ENCODE measurements at places on chromosomes 7 and 10.

GRCh38 chr10:131824371-131825149 lies 76.2 kb upstream of the PPP2R2D start:
- DNase-seq = no peak

GRCh38 chr10:88383276-88383675 lies 199.8 kb downstream of the RNLS start:
- no peak for DNase-seq

DNA sequence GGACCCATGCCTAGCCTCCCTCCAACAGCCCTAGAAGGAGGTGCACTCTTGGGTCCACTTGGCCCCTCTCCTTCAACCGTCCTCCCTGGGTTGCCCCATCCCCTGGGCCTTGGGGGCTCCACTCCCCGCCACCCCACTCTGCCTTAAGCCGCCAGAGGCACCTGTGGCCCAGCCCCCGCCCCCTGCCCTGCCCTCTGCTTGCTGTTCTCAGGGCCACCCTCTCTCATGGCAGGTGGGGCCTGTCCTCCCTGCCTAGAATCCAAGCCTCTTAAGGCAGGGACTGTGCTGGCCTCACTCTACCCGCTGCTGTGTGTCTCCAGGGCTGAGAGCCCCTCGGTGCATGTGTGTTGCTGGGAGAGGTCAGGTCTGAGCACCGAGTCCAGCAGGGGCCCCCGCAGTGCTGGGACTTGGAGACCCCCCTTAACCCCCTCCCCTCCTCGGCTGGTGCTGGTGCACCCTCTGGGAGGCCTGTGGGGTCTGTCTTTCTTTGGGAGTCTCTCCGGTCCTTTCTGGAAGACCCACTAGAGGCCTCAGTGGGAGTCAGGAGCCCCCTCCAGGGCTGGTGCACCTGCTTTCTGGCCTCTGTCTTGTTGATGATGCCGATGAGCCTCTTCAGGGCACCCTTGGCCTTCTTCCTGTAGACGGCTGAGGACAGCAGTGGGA lies 43.8 kb downstream of the CFAP46 start:
- DNase-seq = no peak

DNA sequence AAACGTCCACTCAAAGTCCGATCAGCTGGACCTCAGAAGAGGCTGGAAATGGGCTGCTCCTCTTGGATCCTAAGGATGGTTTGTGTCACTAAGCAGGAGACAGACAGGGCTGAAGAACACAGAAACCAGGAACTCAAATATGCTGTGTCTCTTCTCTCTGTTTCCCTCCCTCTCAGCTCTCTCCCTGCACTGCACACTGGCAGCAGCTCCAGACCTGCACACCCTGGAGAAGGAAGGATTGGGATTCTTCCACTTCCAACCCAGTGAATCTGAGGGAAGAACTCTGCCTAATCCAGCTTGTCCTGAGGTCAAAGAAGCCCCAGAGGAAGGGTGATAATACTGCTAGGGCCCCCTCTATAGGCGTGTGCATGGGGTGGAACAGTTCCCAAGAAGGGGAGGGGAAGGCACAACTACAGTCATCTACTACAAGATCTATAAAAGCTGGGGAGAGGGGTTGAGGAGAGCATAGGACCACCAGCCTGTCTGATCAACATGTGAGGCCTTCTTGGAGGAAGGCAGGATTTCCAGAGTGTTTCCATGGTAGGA lies 22.7 kb upstream of the ZCCHC24 start:
- no peak for DNase-seq

DNA sequence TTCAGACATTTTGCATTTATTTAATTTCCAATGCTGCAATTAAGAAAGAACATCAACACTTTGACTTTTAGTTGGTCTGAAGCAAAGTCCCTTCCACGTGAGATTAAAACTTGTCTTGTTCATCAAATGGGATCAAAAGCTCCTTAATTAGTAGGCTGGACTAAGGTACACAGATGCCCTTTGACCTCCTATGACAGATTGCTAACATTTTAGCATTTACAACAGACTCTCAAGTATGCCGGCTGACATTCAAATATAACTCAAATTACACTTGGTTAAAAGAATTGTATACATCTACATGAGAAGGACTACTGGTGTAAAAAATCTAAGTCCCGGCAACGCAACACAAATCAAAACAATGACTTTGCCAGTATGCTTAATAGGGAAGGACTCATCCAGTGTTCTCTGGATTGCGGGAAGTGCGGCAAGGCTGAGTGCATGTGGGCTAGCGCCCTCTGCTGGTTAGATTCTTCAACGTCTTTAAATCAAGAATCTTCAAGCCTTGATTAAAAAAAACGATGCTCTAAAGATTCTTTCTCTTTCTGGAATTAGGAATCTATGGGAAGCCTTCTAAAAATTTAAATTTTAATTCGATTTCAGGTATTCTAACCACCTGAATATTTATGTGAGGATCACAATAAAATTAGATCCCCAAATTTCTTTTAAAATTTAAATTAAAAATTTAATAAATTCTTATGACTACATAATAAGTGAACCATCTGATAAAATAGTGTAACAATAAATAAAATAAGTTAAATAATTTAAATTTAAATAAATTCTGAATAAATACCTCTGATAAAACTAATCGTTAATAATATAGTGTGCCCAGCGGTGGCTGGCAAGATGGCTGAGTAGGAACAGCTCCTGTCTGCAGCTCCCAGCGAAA lies 444.7 kb downstream of the DGKB start:
- DNase-seq = no peak

DNA sequence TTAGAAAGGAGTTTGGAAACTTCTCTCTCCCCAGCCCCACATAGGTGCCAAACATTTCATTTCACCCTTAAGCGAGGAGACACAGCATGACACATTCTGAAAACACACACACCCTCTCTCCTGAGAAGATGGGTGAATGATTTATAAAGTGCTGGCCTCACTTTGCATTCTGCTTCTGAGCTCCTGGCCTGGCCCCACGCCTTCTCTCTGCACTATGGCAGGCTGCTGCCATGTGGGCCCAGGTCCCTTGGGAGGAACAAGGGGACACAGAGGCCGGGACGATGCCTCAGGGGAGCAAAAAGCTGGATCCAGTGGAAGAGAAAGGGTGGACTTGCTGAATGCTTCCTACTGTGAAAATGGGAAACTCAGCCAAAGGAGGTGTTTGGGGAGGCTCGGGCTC lies 56.0 kb downstream of the CPXM2 start:
- DNase-seq = no peak

DNA sequence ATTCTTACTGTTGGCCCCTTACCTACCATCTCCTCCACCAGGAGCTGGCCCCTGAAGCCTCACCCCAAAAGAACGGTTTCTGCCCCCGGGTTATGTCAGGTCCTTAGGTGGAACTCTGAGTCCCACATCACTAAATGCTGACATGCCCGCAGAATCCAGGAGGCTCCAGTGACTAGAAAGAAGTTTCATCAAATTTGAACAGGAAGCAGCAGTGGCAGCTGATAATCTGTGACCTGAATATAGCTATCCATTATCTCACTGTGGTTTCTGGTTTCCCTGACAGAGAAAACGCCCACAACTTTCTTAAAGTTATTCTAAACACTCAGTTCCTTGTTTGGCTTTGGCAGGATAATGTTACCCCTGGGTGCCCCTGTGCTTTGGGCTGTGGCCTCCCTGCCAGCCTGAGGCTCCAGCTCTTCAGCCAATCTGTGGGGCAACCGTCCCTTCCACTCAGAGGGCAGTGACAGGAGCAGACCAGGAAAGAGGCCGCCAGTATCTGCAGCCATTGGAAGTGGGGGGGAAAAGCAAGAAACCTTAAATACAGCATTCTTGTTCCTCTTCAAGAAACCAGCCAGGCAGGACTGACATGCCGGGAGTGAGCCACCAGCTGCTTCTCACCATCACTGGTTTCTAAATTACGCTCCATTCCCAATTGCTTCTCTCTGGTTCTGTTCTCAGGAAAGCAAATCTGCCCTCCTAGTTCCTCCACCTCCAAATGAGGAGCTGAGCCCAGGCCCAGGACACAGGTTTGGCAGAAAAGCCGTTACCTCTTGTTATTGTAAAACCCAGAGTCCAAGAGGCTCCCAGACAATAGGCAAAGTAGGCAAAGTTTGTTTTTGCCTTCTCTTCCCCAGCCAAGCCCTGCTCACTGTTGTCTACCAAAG lies 41.2 kb upstream of the VCL start:
- DNase-seq = no peak

GRCh38 chr10:46240684-46241565 lies 45.9 kb upstream of the ANTXRL start:
- DNase-seq = no peak

DNA sequence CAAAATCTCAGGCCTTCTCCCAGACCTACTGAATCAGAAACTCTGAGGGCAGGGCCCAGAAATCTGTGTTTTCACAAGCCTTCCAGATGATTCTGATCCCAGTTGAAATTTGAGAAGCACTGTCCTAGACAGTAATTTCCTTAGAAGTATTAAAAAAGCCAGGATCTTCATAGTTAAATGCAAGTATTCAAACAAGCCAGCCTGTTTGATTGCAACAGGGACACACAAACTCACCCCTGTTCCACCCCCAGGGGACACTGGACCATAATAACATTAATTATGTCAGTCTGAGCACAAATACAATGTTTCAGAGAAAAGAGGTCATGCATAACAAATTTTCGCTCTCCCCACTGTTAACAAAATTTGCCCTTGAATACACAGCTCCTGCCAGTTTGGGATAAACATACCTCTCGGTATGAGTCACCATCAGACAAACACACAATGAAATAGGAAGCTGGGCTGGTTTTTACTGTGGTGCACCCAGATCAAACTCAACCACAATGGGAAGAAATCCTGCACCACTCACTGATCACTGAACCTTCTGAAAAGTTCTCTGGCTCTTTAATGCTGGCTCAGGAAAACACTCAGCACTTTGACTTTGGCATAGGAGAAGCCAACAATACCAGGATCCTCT lies 34.3 kb downstream of the ABLIM1 start:
- DNase-seq = no peak

DNA sequence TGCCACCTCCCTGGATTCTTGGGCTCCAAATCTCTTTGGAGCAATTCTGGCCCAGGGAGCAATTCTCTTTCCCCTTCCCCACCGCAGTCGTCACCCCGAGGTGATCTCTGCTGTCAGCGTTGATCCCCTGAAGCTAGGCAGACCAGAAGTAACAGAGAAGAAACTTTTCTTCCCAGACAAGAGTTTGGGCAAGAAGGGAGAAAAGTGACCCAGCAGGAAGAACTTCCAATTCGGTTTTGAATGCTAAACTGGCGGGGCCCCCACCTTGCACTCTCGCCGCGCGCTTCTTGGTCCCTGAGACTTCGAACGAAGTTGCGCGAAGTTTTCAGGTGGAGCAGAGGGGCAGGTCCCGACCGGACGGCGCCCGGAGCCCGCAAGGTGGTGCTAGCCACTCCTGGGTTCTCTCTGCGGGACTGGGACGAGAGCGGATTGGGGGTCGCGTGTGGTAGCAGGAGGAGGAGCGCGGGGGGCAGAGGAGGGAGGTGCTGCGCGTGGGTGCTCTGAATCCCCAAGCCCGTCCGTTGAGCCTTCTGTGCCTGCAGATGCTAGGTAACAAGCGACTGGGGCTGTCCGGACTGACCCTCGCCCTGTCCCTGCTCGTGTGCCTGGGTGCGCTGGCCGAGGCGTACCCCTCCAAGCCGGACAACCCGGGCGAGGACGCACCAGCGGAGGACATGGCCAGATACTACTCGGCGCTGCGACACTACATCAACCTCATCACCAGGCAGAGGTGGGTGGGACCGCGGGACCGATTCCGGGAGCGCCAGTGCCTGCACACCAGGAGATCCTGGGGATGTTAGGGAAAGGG lies 913 bp downstream of the NPY start:
- DNase-seq = no peak

DNA sequence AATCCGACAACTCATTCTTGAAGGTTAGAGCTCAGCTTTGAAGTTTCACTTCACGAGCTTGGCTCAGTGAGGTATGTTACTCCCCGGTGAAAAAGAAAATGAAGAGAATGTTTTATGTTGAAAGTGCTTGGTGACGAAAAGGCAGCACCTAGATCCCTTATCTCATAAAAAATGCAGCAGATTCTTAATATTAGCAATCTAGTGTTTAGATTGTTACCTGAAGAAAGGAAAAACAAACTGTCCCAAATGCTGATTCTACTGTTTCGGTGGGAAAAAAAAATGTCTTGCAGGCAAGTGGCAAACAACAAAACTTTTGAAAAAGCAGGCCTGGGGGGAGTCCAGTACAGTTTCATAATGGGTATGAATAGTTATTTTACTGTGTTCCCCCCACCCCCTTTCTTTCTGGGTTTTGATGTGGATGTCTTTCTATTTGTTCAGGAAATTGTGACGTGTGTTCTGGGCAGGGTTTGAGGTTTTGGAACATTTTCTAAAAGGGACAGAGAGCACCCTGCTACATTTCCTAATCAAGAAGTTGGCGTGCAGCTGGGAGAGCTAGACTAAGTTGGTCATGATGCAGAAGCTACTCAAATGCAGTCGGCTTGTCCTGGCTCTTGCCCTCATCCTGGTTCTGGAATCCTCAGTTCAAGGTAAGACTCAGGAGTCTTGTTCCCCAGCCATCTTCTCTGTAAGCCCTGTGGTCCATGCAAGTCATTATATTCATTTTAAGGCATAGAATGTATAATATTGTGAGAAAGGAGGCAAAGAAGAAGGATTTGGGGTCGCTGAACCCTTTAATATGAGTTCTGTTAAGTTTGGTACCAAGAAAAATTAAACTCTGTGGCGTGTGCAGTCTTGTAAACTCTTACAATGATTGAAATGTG lies at the start of gene SRGN:
Gene SRGN, plus strand, starts transcription at position 514 of the 881 bp plus-strand sequence. Its CDS starts 55 bp downstream, at position 569.
- peak; percentile 56 for DNase-seq

GRCh38 chr10:62171791-62172190 lies 96.9 kb downstream of the RTKN2 start:
- no peak for DNase-seq

DNA sequence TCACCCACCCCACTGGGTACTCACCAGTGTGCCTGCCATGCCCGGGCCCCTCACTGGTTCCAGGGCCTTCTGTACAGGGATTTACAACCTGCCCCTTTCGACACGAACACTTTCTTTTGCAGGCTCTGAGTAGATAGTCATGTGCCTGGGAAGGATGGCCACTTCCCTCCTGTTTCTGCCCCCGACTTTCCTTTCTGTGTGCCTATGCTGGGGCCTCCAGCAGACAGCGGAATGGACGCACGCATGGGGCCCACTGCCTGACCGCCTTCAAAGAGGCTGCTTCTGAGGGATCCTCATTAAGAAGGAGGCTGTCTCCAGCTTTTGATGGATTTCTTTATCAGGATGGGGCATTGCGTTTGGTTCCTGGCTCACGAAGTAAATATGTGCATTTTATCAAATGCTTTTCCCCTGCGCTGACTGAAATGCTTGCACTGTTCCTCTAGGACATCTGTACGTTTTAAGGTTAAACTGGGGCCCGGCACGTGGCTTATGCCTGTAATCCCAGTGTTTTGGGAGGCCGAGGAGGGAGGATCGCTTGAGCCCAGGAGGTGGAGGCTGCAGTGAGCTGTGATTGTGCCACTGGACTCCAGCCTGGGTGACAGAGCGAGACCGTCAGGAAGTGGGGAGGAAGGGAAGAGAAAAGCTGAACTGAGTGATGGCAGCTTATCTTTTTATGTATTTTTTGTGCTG lies 29.4 kb upstream of the NKX6-2 start:
- DNase-seq = no peak

- DNase-seq = no peak
Observed at GRCh38 chr10:71740069-71740653, 20.6 kb upstream of the C10orf105 start.

DNA sequence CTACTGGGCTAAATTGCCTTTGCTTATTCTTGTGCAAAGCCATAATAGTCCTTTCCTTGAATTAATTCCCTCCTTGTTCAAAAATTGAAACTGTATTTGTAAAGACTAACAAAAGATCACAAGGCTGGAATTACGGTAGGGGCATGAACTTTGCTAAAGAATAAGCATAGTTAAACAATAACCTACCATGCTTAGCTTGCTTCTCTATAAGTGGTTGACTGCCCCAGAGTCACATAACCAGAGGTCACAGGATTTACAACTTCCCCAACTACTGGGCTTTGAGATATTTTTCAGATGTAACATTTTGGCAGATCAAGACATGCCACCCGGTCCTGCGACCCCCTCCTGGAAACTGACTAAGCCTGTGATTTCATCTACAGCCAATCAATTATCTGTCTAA lies 181.4 kb downstream of the GPAM start:
- no peak for DNase-seq

All from stimulated activated CD8-positive, alpha-beta memory T cell treated with anti-CD3 and anti-CD28 coated beads, Interleukin-4, amount 100 ng/mL, for 4 hours (primary cell).